Colonic mucosa (tissue), 4 donors: ENCODE measurements at places on chromosomes 6 and 20.

- H3K4me3 ChIP-seq, result no peak overlapping the region
- H3K4me1 ChIP-seq, result no peaks in the 10 kb centered on the region
- no peaks in the 10 kb centered on the region for H3K27me3 ChIP-seq
Observed at GRCh38 chr6:163337958-163338357, 76.6 kb upstream of the QKI start.

- no peak for DNase-seq
- H3K4me3 ChIP-seq, result no peak overlapping the region
- H3K27me3 ChIP-seq, result peaks cover 4% of the 10 kb centered on the region
- H3K27ac ChIP-seq, result no peak overlapping the region
Observed at GRCh38 chr6:52155791-52156576, 30.2 kb upstream of the IL17A start.

DNA sequence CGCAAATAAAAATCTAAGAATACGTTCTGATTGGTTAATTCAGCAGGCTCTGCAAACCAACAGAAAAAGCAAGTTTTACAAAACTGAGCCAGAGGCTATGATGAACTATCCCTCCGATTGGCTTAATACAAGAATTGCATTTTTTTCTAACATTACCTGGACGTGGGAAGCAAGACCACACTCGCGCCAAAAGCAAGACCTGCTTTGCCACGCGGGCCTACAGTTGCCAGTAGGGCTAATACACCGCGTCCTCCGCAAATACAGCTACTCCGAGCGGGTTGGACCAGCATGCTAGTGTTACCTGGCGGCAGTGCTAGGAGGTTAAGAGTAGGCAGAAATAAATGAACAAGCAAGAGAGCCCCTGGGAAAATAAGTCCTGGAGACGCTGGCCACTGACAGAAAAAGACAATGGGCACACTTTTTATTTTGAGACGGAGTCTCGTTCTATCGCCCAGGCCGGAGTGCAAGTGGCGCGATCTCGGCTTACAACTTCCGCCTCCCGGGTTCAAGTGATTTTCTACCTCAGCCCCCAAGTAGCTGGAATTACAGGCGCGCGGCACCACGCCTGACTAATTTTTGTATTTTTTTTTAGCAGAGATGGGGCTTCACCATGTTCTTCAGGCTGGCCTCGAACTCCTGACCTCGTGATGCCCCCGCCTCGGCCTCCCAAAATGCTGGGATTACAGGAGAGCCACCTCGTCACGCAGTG is 131.9 kb upstream of the BTN3A2 start:
- DNase-seq, result no peak
- H3K36me3 ChIP-seq, result no peaks in the 10 kb centered on the region
- H3K4me3 ChIP-seq, result peak overlapping the region; percentile 61
- no peaks in the 10 kb centered on the region for H3K27me3 ChIP-seq
- H3K4me1 ChIP-seq, result no peaks in the 10 kb centered on the region

GRCh38 chr20:19026121-19026878 is 186.1 kb upstream of the SLC24A3 start:
- no peaks in the 10 kb centered on the region for H3K36me3 ChIP-seq
- no peak overlapping the region for H3K4me3 ChIP-seq
- H3K27me3 ChIP-seq, result no peaks in the 10 kb centered on the region
- no peak for DNase-seq
